ENCODE measurements at places on chromosomes 1 and 21.

GRCh38 chr1:201508809-201509208 lies 1.9 kb upstream of the CSRP1 start:
- DNase-seq = no peak

GRCh38 chr1:182679684-182680083 lies 4.7 kb downstream of the RGS8 start:
- no peak for DNase-seq

DNA sequence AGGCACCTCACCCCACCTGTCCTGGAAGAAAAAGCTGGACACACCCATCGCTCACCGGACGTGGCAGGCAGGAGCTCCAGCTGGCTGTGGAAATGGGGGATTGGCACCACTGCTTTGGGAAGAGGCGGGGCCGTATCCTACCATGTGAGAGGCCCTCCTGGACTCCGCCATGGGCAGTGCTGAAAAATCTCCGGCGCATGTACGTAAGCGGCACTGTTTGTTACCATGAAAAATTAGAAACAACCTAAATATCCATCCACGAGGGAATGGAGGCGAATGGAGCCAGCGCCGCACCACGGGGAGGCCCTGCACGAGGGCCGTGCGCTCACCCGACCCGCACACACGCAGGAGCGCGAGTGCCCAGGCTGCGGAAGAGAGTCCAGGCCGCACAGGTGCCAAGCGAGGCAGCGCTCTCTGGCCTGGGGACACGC lies 3.1 kb downstream of the KRTAP10-8 start:
- DNase-seq = no peak

- no peak for DNase-seq
Observed at GRCh38 chr1:201570181-201570885, 31.4 kb downstream of the NAV1 start.

GRCh38 chr1:23214640-23215039 lies 2.7 kb downstream of the HTR1D start:
- DNase-seq = no peak

GRCh38 chr21:37507716-37508115 lies 141.1 kb downstream of the DYRK1A start:
- no peak for DNase-seq

DNA sequence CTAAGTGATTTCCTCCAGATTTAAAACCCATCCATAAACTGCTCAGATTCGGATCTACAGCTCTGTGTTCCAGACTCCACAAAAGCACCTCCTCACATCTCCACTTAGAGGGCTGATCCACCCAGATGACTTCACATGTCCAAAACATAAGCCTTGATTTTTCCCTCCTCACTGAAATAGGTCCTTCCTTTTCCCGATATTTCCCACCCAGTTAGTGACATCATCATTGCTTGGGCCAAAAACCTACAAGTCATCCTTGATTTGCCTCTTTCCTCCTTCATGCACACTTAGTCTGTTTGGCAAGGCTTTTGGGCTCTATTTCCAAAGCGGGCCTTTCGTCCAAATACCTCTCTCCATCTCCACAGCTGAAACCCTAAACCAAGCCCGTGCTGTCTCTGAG lies 32.3 kb downstream of the CCDC185 start:
- DNase-seq = no peak

- DNase-seq = no peak
Observed at GRCh38 chr1:110339407-110340206, 430 bp downstream of the RBM15 start.

DNA sequence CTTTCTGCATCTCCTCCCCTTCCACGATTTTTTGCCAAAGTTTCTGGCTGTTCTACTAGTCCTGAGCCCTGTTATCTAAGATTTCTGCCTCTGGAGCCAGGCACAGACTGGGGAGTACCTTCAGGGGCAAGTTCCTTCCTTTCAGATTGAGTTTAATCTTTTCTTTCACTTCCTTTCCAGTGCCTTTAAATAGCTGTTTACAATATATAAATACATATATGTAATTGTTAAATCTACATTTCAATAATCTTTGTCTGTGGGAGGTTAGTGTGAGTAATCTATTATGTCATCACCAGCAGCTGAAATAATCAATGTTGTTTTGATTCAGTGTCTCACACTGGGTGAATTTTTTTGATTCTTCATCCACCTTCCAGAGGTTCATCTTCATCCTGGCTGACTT lies 31.8 kb downstream of the DIPK1A start:
- DNase-seq = no peak

- no peak for DNase-seq
Observed at GRCh38 chr1:20339811-20340457, 49.3 kb downstream of the VWA5B1 start.

- no peak for DNase-seq
Observed at GRCh38 chr1:29868096-29868495, 631.8 kb downstream of the PTPRU start.

DNA sequence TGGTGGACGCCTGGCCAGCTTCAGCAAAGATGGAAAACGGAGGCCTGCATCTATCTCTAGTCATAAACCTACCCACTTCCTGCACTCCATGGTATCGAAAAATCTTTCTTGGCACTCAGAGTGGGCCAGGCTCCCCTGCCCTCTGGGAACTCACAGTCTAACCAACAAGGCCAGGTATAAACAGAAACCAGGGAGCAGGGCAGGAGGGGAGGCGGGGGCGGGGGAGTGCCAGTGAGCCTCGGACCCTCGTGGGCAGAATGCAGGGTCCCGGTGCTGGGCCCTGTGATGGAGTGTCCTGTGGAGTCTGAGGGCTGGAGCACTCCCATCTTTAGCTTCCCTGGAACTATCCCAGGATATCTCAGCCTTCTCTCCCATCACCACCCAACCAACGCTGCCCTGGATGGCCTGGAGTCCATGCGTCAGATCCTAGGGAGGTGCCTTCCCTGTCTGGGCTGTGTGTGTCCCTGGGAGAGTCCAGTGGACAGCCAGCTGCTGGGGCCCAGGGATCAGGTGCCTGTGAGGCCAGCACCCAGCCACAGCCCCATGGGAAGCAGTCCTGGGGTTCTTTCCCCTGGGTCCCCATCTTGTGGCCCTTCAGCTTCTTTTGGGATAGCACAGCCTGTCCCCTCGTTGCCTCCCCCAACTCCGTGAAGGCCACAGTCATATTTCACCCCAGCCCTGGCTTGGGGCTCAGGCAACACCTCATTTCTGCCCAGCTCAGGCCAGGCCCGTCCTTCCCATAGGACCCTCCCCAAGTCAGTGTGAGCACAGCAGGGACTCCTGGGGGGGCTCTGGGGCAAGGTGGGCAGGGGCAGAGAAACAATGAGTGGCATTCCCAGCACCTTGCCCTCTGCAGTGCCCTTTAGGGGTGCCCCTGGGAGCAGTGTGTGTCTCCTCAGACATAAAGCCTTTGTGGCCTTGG lies 1.1 kb upstream of the EPS8L3 start:
- DNase-seq = no peak

DNA sequence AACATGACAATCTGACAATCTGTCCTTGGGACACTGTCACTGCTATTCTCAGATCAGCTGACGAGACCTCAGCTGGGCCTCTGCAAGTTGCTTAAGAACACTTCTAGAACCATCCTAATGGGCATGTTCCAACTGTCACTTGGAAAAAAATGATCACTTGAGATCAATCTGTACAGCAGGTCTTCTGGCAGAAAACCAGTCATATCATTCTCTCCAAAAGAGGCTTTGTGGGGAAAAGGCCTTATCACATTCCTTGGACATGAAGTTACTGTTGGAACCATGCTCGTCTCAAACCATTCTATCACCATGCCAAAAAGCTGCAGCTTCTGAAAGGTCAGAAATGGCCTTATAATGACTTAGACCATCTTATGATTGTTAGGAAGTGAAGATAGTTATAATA lies 744.2 kb downstream of the USP25 start:
- DNase-seq = no peak

DNA sequence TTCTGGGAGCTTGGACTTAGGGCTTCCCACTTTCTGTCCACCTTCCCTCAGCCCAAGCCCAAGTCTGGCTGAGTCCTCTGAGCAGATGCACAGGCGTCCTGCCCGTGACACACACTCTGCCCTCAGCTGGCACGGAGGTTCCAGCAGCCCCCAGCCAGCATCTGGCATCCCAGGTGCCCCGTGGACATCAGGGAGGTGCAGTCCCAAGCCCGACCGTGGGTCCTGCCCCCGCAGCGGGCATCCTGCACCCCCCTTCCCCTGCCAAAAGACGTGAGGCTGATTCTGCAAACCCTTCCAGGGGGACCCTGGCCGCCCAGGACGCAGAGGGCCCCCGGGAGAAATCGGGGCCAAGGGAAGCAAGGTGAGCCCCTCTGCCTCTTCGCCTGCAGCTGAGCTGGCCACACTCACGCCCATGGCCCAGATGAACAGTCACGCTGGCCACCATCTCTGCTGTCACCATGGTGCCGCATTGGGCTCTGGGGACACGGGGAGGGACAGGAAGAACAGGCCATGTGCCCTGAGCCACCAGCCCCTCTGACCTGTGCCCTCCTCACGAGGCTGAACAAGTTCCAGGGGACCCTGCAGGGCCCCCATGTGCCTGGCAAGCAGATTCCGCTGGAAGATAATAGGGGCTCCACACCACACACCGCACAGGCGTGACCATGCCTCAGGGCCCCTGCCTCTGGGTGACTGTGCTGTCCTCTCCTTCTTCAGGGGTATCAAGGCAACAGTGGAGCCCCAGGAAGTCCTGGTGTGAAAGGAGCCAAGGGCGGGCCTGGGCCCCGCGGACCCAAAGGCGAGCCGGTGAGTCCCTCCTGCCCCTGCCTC lies 20.6 kb downstream of the COL6A2 start:
- no peak for DNase-seq

GRCh38 chr1:65255035-65255655 lies 54.2 kb upstream of the DNAJC6 start:
- no peak for DNase-seq

DNA sequence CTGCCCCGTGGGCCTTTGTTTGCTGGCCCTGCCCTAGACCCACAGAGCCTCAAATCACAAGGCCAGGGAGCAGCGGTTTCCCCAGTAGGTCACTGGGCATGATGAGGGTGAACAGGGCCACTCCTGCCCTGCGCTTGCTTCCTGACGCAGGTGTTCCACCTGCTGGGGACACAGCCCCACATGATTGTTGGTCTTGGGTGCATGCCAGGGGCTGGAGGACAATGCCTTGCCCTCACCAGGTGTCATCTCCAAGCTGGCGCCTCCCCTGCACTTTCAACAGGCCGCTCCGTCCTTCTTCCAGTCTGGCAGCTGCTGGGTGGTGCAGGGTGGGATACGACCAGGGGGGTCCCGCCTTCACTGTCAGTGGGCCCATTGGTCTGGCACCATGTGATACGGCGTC lies 24.3 kb downstream of the IL10RB start:
- DNase-seq = no peak

GRCh38 chr21:46193829-46194373 lies 9.6 kb upstream of the SPATC1L start:
- DNase-seq = no peak

GRCh38 chr1:195568389-195568788 lies 1039.9 kb downstream of the KCNT2 start:
- no peak for DNase-seq

DNA sequence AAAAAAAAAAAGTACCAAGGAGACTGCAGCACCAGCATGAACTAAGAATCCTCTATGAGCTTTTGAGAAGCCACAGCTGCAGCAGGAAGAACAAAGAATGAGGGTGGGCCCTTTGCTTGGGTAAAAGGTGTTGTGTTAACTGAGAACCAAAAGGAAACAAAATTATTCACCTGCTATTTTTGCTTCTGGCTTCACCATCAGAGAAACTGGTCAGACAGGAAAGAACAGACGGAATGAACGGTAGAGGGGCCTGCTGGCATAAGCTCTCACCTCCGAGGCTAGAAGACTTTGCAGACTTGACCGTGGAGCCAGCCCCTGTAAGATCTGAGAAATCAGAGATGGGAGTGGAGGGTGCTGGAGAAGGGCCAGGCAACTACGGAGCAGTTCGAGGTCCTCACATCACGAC lies 27.6 kb downstream of the IL10RB start:
- DNase-seq = no peak

GRCh38 chr1:38804062-38804886 lies 55.3 kb downstream of the RRAGC start:
- DNase-seq = peak; percentile 97

DNA sequence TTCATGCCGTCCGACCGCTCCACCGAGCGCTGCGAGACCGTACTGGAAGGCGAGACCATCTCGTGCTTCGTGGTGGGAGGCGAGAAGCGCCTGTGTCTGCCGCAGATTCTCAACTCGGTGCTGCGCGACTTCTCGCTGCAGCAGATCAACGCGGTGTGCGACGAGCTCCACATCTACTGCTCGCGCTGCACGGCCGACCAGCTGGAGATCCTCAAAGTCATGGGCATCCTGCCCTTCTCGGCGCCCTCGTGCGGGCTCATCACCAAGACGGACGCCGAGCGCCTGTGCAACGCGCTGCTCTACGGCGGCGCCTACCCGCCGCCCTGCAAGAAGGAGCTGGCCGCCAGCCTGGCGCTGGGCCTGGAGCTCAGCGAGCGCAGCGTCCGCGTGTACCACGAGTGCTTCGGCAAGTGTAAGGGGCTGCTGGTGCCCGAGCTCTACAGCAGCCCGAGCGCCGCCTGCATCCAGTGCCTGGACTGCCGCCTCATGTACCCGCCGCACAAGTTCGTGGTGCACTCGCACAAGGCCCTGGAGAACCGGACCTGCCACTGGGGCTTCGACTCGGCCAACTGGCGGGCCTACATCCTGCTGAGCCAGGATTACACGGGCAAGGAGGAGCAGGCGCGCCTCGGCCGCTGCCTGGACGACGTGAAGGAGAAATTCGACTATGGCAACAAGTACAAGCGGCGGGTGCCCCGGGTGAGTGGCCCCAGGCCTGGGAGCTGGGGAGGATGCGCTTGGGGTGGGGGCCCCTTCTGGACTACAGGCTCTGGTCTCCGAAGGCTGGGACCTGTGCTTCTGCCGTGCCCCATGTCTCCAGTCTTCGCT lies 1.1 kb downstream of the SKI start:
- DNase-seq = no peak

DNA sequence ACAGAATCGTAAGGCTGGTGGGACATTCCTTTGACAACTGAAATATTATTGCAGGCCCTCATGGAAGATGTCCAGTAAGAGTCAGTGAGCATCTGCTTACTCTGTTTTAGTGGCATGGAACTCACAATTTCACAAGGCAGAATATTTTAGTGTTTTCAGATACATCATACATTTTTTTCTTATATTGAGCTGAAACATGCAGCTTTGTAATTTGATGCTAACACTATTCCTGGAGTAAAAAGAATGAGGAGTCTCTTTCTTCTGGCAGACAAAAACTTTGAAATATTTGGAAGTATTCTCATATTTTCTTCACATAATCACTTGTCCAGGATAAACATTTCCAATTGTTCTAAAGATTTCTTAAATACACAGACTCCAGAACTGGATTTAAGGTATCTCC lies 17.7 kb downstream of the CLDN17 start:
- no peak for DNase-seq

Data from NCI-H2107 (cell line).